ENCODE measurements at places on chromosomes 11 and 22.

- DNase-seq, result no peak
Observed at GRCh38 chr22:24338726-24339451, 68.3 kb downstream of the SPECC1L start.

DNA sequence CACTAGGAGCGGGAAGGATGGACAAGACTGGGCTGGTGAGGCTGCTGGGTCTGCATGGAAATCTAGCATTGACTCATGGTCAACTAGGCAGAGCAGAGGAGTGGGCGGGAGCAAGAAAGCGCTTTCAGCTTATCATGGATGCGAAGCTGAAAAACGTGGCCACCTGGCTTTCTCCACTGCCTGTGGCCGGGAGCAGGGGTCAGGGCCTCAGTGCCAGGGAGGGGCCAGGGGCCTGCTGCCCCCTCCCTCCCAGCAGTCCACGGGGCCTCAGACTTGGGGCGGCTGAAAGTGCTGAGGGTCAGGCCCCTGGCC, 45.5 kb downstream of the ALX4 start:
- DNase-seq, result no peak

- no peak for DNase-seq
Observed at GRCh38 chr22:20147237-20147988, 3.4 kb downstream of the CCDC188 start.

DNA sequence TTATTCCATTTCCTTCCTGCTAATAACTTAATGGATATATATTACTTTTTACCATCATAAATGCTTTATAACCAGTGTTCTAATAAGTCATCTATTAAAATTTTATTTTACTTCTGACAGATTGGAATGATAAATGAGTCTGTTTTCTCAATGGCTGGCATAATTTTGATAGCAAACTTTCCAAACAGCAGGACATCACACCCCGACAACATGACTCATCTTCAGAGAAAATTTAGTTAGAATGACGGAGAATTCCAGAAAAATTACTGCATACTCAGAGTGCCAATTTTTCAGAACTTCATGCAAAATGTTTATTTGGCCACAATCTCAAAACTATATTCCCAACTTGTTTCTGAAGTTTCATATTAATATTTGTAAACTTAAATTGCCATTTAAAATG, 174.4 kb downstream of the SWAP70 start:
- no peak for DNase-seq

GRCh38 chr11:40271361-40271760, 1188.1 kb downstream of the LRRC4C start:
- DNase-seq, result no peak

- DNase-seq, result no peak
Observed at GRCh38 chr11:33317662-33318061, 60.5 kb downstream of the HIPK3 start.

- no peak for DNase-seq
Observed at GRCh38 chr22:30881361-30882183, 87.0 kb downstream of the MORC2 start.

- DNase-seq, result no peak
Observed at GRCh38 chr22:27783436-27784119, 18.0 kb downstream of the MN1 start.

DNA sequence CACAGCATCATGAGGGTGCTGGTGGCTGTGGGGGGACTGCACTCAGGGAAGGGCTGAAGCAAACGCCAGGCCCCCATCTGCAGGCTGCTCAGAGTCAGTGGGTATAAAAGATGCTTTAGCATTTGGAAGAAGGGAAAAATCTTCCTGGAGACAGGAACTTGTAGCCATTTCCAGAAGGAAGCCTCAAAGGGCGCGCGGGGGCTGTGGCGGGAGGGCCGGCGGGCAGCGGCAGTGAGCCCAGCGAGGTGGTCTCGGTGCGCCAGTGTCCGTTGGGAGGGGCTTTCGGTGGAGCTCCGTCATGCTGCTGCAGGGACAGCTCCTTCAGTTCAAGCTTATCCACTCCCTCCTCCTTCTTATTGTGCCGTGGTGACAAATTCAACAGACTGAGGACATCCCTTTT, 63.0 kb upstream of the PITPNB start:
- DNase-seq, result no peak

- no peak for DNase-seq
Observed at GRCh38 chr11:85307366-85307765, 319.8 kb downstream of the DLG2 start.

DNA sequence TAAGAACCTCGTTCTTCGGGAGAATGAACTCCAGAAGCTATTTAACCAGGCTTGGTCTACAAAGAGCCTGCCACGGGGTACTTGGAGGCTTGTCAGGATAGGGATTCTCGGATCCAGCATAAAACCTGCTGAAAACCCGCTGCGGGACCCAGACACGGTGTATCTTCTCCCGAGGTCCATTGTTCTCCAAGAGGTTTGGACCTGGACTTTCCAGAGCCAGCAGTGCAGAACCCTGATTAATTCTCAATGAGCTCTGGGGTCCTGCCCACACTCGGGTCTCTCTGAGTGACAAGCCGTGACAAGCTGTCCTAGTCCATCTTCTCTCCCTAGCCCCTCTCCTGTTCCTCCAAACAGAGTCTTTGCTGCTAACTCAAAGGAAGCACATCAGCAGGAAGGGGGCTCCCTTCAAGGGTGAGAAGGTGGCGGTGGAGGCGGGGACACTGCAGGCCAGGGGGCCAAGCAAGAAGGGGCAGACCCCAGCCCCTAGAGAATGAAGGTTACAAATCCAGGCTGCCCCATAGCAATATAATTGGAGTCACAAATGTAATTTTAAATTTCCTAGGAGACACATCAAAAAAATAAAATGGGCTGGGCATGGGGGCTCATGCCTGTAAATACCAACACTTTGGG, 12.2 kb downstream of the SHANK2 start:
- DNase-seq, result no peak

GRCh38 chr11:103086461-103086860, 5.5 kb downstream of the DCUN1D5 start:
- DNase-seq, result no peak

- no peak for DNase-seq
Observed at GRCh38 chr11:112761911-112762706, 199.1 kb upstream of the NCAM1 start.

GRCh38 chr11:78019808-78020207, 3.3 kb downstream of the KCTD14 start:
- no peak for DNase-seq

Data from stimulated activated CD8-positive, alpha-beta memory T cell treated with anti-CD3 and anti-CD28 coated beads, Interleukin-4, amount 100 ng/mL, for 4 hours (primary cell).